ENCODE measurements at places on chromosomes 2 and 18.

DNA sequence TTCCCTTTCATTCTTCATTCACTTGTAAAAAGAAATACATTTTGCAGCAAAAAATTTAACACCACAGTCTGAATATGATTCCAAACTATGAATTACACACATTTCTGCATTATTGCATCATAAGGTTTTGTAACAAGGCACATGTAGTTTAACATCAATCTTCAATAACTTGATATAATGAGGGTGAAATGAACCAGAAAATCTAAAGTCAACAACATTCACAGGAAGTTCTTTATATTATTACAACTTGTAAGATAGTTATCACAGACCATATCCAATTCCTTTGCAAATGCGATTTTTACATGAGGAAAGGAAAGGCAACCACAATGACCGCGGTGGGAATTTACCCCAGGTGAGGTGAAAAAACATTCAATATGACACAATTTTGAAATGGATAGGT is 213.3 kb downstream of the NAPG start:
- no peak for DNase-seq

GRCh38 chr2:143420313-143420712 is 291.1 kb downstream of the ARHGAP15 start:
- no peak for DNase-seq

- DNase-seq: no peak
Observed at GRCh38 chr18:57026316-57026715, 120.6 kb upstream of the BOD1L2 start.

DNA sequence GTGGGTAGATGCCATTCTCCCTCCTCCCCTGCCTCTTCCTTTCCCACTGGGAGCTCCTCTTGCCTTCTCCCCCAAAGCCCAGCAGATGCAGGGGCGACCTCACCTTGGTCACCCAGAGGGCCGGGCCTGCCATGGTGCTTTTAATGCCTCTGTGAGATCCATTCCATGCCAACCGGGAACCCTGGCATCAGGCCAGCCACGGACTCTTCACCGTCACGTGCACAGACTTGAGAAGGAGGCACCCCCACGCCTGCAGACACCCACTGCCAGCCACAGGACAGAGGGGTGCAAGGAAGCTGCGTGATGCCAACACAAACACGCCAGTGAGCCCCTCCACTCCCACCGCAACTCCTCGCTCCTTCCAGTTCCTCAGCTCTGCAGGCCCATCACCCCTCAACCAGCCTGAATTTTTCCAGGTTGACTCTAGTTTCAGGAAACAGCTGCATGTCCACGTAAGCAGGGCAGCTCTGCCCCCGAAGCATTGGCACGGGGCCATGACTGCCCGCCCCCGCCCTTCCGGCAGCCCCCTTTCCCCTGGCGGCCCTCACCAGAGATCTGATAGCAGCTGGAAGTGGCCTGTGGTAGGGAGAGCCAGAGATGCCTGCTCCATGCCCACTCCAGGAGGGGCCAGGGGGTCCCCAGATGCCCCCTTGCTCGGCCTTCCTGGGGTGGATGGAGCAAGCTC is 50.8 kb downstream of the DNMT3A start:
- DNase-seq: no peak

DNA sequence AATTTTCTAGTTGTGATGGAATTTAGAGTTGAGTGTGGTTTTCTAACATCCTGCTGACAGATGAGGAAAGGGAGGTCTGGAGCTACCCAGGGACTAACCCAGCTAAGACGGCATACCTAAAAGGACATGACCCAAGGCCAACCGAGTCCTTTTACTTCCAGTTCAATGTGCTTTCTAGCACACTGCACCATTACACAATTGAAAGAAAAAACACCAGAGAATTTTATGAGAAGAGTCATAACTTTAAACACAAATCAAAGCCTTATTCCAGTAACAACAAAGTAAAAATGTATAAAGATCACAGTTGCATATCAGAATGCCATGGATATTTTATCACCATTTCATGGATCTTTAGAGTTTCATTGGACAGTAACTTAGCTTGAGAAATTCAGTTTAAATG is 480.3 kb downstream of the MEIS1 start:
- no peak for DNase-seq

GRCh38 chr18:61154866-61155265 is 178.4 kb upstream of the CDH20 start:
- no peak for DNase-seq
